ENCODE measurements at places on chromosomes 5 and 9.
A peak's percentile ranks its signal among the peaks of the same experiment; 100 is the strongest.

DNA sequence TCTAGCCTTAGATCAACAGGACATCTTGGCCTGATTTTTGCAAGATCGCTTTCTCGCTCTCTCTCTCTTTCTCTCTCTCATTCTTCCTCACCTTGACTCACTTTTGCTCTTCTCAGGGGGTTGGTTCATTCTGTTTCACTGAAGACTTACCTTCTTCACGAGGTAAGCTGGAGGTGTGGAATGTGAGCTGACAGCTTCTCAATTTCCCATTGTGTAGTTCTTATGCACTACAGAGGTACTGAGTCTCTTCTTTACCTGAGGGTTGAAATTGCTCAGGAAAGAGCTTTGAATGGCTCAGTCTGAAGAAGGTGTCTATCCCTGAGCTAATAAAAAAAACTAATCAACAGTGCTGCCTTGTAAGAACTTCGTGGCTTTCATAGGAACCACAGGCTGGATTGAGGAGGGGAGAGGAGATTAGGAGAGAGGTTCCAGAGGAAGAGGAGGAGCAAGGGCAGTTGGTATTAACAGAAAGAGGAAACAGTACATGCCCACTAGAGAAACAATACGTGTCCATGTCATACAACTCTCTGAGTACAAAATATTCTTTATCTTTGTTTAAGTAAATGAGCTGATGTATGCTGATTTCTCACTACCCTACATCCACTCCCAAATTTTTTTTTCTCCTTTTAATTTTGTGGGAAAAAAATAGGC lies 192.2 kb downstream of the TMEM167A start:
- no peak for DNase-seq

DNA sequence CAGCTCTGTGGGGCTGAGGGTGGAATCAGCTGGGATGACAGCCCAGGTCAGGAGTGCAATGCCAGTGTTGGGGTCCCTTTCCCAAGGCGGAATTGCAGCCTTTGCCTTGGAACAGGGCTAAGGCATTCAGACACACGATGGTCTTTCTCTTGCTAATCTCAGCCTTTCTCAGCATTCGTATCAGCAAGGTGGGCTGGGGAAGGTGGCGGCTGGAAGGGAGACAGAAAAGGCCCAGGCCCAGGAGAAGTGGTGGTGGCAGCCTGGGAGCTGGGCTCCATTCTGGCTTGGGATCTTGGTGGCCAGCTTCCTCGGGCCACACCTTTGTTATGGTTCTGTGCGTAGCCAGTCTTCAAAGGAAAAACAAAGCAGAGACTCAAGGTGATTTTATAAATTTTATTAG lies 1.1 kb upstream of the ARHGEF28 start:
- no peak for DNase-seq

DNA sequence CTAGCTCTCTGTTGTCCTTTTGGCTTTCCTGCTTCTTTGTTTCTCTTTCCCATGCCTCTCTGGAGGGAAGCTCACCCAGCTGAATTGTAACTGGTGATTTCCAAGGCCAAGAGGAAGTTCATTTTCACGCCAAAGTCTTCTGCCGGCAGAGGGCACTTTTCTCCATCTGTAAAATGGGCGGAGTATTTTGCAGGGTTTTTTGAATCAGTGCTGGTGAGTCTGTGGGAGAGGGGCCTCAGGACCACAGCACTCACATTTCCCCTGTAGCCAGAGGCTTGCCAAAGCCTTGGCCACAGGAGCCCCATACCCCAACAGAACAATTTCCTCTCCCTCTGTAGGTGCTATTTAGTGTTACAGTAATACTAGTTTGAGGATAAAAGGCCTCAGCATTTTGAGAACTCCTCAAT lies 42.3 kb upstream of the MATR3 start:
- DNase-seq = no peak

GRCh38 chr5:74624501-74624900 lies 16.0 kb downstream of the ENC1 start:
- DNase-seq = no peak

DNA sequence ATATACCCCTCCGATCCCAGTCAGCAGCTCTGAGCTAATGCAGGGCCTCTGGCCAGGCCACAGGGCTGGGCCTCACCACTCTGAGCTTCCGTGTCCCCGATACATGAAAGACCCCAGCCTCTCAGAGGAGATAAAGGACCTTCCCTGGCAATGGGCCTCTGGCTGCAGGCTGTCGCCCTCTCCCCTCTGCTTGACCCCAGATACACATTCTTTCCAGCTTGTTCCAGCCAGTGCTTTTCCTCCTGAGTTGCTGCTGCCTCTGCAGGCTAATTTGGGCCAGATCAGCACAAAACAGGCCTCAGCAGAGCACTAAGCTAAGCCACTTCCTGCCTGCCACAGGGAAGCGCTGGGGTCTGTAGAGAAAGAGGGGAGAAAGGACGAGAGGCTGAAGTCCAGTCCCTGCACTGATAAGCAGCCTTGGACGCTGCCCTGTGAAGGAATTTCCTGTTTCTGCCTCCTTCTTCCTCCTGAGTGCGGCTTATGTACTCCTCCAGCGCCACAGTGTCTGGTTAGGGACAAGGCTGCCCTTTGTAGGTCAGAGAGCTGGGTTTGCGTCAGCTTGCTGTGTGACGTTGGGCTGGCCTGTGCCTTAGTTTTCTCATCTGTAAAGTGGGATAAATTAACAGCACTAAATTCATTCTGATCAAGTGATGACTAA lies 73.0 kb upstream of the IL17B start:
- DNase-seq = peak; percentile 62

DNA sequence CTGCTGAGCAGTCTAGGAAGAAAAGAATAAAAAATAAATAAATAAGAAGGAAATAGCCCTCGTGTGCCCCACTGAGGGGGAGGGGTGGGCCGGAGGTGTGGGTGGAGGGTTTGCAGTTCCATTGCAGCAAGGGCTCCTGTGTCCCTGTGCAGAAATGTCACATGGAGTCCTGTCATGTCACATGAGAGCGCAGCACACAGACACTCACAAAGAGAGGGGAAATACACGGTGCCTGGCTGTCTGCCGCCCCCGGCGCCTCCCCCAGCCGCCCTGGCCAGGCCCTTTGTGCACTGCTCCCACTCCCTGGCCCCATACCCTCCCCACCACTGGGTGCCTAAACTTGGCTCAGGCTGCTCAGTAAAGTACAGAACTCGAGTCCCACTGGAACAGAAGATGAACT lies 55.6 kb upstream of the SPTLC1 start:
- DNase-seq = no peak

DNA sequence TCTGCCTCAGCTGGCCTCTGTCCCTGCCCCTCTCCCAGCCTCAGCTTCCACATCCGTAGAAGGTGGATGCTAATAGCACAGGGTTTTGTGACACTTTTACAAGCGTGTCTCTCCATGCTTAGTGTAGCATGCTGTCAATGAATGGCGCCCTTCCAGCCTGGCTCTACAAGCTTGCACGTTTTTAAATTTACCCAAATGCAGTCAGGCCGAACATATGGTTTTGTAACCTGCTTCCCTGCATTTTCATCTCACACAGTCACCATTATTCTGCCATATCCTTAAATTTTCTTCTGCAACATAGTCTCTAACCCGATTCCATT lies 28.8 kb downstream of the FAM163B start:
- no peak for DNase-seq

- DNase-seq = no peak
Observed at GRCh38 chr9:89550346-89550927, 52.5 kb upstream of the SEMA4D start.

GRCh38 chr5:66089384-66089783 lies 54.7 kb upstream of the SREK1 start:
- DNase-seq = no peak

DNA sequence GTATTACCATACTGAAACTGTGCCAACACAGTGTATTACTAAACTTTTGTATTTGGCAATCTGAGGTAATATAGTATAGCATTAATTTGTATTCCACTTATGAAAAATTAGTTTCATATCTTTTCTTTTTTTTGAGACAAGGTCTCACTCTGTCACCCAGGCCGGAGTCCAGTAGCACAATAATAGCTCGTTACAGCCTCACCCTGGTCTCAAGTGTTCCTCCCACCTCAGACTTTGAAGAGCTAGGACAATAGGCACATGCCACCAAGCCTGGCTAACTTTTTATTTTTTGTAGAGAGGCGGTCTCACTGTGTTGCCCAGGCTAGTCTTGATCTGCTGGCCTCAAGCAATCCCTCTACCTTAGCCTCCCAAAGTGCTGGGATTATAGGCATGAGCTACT lies 36.1 kb downstream of the POLK start:
- DNase-seq = no peak

GRCh38 chr9:130421802-130422276 lies 22.9 kb upstream of the ASS1 start:
- DNase-seq = no peak

DNA sequence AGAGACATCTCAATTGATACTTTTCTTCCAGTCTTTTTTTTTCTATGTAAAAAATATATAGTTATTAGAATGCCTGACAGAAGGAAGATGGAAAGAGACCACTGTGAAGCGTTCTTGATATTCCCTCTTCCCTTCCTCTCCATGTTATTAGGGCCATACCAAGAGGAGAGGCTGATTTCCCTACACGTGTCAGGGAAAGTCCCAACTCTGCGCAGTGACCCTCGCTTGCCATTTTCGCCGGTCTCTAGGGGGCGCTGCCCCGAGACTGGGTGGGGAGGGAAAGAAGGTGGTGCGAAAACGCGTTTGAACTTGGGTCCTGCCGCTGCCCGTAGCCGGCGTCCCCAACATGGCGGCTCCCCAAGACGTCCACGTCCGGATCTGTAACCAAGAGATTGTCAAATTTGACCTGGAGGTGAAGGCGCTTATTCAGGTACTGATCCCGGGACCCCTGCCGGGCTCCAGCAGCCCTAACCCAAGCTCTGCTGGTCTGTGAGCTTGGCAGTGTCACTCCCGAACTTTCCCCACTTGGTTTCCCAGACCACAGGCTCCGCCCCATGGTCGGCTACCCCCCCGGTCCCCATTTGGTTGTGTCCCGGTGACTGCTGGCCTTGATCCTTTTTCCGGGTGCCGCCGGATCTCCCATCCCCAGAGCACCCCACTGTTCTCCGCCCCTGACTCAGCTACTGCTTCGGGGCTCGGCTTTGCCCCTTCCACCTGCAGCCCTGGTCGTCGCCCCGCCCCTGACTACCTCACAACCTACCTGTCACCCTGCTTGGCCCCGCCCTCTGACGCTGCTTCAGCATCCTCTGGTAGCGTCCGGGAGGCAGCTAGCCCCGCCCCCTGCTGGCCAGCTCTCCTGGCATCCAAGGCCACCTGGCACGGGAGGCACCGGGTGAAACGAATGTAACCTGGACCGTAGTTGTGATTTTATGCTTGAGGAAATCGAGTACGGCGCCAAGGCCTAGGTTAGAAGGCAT lies at the start of gene BNIP1:
TSS of gene BNIP1 (plus strand) at position 332 of the 977 bp plus-strand sequence. CDS start at position 347, 15 bp downstream.
- DNase-seq = peak; percentile 99

DNA sequence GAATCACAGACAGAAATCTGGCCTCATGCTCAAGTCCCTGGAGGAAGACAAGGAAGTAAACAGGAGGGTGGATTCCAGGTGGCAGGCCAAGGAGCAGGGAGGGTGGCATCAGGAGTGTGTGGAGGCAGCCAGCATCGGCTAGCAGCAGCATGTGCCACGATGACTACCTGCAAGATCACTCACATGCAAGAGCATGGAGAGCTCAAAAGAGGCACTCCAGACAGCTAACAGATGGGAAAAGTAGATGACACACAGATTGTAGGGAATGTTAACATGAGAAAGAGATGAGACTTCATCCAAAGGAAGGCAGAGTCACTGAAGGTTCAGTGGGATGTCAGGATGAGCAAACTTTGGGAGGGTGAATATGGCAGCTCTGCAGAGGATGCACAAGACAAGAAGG lies 104.3 kb downstream of the SEMA5A start:
- DNase-seq = no peak

GRCh38 chr5:128084228-128085167 lies 932 bp downstream of the SLC12A2 start:
- DNase-seq = peak; percentile 37

DNA sequence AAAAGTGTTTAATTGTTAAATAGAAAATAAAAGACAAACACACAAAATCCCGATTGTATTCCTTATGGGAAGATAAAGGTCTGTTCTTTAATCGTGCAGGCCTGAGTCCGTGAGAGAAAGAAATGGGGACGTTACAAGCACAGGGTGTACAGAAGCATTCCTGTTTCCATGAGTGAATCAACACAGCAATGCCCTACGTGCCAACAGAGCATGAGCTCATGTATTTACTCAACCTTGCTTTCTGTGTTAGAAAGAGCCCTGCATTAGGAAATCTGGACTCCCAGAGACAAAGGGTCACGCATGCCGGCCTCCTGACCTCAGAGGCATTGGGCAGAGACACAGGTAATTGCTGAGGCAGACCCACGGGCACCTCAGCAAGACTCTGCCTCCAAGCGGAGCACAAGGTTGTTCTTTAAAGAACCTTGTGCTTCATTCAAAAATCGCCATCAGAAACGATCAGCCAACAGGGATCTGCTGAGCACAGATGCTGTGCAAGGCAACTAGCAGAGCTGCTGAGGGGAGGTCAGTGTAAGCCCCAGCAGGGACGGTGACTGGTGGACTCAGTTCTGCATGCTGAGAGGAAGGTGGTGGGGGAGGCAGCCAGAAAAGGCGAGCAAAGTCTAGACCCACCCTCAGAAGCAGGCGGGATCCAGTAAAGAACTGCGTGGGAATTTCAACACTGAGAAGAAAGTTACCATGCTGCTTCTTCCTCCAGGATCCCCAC lies 101.0 kb downstream of the TLE1 start:
- DNase-seq = no peak

GRCh38 chr9:133252301-133253020 lies 22.5 kb downstream of the ABO start:
- no peak for DNase-seq

DNA sequence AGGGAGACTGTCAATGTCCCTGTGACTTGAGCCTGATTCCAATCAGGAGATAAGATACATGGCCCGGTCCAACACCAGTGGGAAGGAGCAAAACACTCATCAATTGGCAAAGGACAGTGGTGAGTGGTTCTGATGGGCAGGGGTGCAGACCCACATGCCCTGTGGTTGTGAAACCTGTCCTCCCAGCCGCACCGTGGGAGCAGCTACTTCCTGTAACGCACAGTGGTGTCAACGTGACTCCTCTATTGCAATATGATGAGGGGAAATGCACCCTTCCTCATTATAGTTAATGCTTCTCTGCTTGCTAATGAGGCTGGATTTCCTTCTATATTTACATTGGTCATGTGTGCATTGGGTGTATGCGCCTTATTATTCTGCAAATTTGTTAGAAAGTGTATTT lies 223.0 kb downstream of the IRX1 start:
- DNase-seq = no peak

DNA sequence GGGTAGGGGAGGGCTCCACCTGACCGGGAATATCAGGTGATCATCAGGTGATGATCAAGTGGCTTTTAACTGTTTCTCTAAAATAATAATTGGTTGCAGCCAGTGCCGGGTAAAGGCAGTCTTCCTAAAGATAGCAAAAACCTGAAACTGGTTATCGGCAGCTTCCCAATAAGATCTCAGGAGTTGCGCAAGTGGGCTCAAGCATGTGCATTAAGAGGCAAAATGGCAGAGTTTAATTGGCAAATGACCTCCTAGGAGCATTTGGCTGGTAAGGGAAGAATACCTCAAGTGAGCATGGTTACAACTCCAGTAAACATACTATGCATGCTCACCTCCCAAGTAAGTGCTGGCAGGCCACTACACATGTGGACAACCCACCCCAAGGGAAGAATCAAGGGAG lies 4.2 kb downstream of the C1QTNF3 start:
- no peak for DNase-seq
